ENCODE measurements at places on chromosomes 1 and 21. TPM values are rescaled to one million over a fixed set of nuclear protein-coding genes. Genes with fewer than 3 reads are reported as not detected.

Gene ZNF593OS
- total RNA-seq = not detected

Gene PRAMEF2
- total RNA-seq = not detected

Gene GPR89B
- total RNA-seq = 10.0 TPM

Gene MPL
- 0.61 TPM for total RNA-seq

Gene DYNLT5
- total RNA-seq = 3.3 TPM

Gene KCNE1
- 13.6 TPM for total RNA-seq

Gene NHLH2
- total RNA-seq = 0.32 TPM

GRCh38 chr1:96660503-96660902, 61.1 kb upstream of the PTBP2 start:
- no peak overlapping the region for H3K27ac ChIP-seq
- no peaks in the 10 kb centered on the region for H3K4me1 ChIP-seq
- no peaks in the 10 kb centered on the region for H3K36me3 ChIP-seq

DNA sequence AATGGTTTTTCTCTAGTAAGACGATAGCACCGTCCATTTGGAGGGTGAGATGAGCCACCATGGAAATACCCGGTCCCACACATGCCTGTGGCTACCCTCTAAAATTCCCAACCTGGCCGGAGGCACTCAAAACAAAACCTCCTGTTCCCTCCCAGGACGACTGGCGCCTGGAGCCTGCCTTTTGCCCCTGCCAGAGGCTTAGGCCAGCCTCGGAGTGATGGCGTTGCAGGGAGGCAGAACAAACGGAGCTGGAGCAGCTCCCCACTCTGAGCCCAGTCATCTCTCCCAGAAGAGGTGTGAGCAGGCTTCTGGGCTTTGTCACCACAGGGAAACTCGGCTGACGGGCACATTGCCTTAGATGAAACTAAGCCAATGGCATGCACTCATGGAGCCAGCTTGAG, 213.7 kb upstream of the HOOK1 start:
- no peaks in the 10 kb centered on the region for H3K4me1 ChIP-seq
- no peak overlapping the region for H3K27ac ChIP-seq
- no peaks in the 10 kb centered on the region for H3K36me3 ChIP-seq
- H3K27me3 ChIP-seq = no peaks in the 10 kb centered on the region
- no peak overlapping the region for H3K4me3 ChIP-seq

DNA sequence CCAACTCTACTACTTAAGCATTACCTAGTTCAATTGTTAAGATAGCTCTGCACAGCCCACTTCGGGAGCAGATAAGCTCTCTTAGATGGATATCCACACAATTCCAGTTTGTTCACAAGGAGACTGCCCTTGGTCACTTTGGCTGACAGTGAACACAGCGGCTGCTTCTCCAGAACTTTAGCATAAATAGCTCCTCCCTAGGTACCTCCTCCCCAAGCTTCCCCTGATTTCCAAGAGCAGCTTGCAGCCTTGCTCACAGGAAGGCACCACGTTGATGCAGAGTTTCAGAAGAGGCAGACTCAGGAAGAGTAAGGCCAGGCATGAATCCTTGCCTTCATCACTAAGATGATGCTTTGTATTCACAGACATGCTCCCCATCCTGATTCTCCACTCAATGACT, 24.7 kb downstream of the TFF3 start:
- peaks cover 14% of the 10 kb centered on the region for H3K36me3 ChIP-seq
- H3K27ac ChIP-seq = no peak overlapping the region
- no peaks in the 10 kb centered on the region for H3K4me1 ChIP-seq
- no peak for DNase-seq

GRCh38 chr1:211378844-211379243, 52.2 kb downstream of the TRAF5 start:
- H3K36me3 ChIP-seq = peaks cover 5% of the 10 kb centered on the region
- peaks cover 4% of the 10 kb centered on the region for H3K4me1 ChIP-seq
- H3K27ac ChIP-seq = no peak overlapping the region
- no peaks in the 10 kb centered on the region for H3K27me3 ChIP-seq
- DNase-seq = no peak

GRCh38 chr1:175873290-175873935, 130.0 kb upstream of the TNR start:
- no peaks in the 10 kb centered on the region for H3K4me1 ChIP-seq
- no peaks in the 10 kb centered on the region for H3K27me3 ChIP-seq
- no peak overlapping the region for H3K27ac ChIP-seq
- no peaks in the 10 kb centered on the region for H3K36me3 ChIP-seq
- no peak overlapping the region for H3K4me3 ChIP-seq
- DNase-seq = no peak

- no peak overlapping the region for H3K27ac ChIP-seq
- H3K27me3 ChIP-seq = no peaks in the 10 kb centered on the region
- no peak for DNase-seq
- no peaks in the 10 kb centered on the region for H3K4me1 ChIP-seq
- no peaks in the 10 kb centered on the region for H3K36me3 ChIP-seq
- H3K4me3 ChIP-seq = no peak overlapping the region
Observed at GRCh38 chr1:56872597-56872996, 18.0 kb downstream of the C8A start.

GRCh38 chr1:2301607-2302291, 73.6 kb downstream of the SKI start:
- DNase-seq = no peak
- H3K27ac ChIP-seq = peak overlapping the region; percentile 88
- H3K27me3 ChIP-seq = no peaks in the 10 kb centered on the region

- H3K27me3 ChIP-seq = peaks cover 19% of the 10 kb centered on the region
- H3K4me1 ChIP-seq = no peaks in the 10 kb centered on the region
- no peak overlapping the region for H3K27ac ChIP-seq
- H3K36me3 ChIP-seq = no peaks in the 10 kb centered on the region
Observed at GRCh38 chr1:18038051-18038450, 69.5 kb upstream of the IGSF21 start.

- no peaks in the 10 kb centered on the region for H3K36me3 ChIP-seq
- no peaks in the 10 kb centered on the region for H3K4me1 ChIP-seq
- DNase-seq = no peak
- no peaks in the 10 kb centered on the region for H3K27me3 ChIP-seq
Observed at GRCh38 chr21:39955326-39955725, 88.1 kb downstream of the PCP4 start.

All from upper lobe of right lung (tissue), 1 donor.